ENCODE measurements at places on chromosomes 2 and 18.

GRCh38 chr18:38362286-38362792 is 796.7 kb upstream of the CELF4 start:
- no peak for DNase-seq

- no peak for DNase-seq
Measured at GRCh38 chr2:7625392-7626138, 708.4 kb downstream of the RNF144A start.

DNA sequence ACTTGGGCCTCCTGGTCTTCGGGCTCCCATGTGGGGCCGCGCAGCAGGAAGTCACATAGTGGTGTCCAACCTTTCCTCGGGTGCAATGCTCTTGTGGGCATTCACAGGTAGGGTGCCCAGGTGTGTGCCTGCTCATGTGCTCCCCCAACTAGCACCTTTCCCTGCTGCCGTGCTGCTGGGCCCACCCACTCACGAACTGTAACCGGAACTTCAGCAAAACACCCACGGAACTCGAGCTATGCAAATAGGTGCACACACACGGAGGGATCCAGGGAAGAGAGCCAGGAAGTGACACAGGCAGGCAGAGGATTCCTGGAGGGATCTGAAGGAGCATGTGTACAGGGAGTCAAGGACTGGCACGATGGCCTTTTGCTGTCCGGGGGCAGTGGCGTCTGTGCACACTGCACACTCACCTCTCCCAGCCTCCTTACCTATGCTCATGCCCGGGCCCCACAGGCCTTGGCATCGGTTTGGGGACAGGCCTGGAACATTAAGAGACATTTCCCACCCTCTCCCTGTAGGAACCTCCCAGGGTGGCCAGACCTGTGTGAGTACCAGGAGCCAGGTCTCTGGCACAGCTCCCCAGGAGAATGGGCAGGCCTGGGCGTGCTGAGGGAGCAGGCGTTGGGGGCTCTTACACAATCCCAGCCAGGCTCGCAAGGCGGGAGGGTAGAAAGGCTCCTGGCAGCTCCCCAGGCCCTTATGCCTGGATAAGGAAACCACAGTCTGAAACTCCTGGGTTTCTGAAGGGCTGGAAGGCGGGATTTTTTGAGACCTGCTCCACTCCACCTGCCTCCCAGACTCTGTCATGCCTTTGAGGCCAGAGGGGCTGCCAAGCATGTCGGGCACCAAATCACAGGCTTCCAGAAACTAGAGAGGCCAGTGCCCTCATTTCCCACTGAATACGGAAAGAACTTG is 6.6 kb upstream of the PTMA start:
- DNase-seq: no peak

- no peak for DNase-seq
Measured at GRCh38 chr2:155384555-155385123, 686.1 kb downstream of the KCNJ3 start.

GRCh38 chr18:29003194-29003593 is 826.3 kb upstream of the CDH2 start:
- DNase-seq: no peak

DNA sequence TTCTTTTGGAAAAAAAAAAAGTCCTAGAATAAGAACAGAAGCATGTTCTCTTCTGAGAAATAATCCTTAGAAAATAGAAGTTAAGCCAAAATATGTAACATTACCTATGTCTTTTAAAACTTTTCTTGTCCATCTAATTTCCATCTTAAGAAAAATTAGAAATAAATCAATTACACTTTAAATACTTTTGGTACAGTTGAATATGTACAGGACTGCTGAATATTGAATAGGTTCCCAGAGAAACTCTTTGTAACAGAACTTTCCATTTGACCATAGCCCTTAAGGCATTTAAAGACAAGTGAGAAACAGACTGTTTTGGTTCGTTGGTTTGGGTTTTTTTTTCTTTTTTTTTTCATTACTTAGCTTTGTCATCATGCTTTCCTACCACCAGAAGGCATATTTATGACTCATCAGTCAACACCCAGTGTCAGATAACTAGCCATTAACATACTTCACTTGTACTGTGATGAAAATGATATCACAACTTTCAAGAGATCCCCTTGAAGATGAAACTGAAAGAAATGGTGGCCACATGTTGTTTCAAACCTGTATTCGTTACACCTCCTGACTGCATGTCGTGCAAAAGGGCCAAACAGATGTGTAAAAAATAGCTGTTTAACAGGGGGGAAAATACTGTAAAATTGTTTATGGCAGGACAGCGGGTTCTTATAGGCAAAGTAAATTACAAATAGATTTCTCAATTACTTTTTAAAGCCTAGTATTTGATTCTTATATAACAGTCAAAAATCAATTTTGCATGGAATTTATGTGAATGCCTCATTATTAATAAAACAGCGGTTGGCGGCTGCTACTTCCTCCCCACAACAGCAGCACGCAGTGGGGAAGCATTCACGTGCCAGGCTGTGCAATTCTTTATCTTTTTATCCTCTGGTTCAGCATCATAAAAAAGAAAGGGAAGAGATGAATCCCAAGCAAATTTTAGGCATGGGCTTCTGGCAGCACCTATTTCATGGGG is 280.7 kb upstream of the HNRNPA3 start:
- peak; percentile 1 for DNase-seq

- no peak for DNase-seq
Measured at GRCh38 chr18:46373791-46374190, 269.6 kb downstream of the HAUS1 start.

GRCh38 chr2:84924173-84925106 is 19.0 kb downstream of the TMSB10 start:
- no peak for DNase-seq

DNA sequence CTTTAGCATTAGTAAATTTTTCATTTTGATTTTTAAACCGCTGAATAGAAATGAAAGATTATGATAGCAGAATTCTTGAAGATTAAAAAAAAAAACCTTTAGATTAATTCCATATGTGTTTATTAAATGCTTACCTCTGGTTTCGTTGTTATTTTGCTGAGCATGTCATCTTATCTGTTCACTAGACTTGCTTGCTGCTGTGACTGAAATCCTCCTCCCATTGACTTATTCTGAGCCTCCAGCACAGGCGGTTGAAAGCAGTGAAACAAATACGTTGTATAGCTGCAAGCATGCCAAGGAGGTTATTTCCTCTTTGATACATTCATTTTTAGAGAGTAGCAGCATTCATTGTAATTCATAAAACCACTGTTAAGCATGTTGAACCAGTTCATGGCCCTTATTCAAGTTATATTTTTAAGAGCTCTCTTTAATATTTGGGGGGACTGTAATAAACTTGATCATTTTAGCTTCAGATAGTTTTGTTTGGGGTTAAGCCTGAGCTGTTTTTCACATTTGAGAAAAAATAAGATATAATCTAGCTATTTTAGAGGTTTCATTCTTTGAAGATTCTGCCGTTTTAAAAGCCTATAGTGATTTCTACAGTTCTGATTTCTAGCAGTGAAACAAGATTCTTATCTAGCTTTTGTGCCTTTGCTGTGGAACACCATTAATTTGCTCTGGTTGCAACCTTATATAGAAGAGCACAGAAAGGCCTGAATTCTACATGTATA is at the start of gene HTR2B:
TSS of gene HTR2B (minus strand) at position 205 of the 731 bp plus-strand sequence. CDS start 1,278 bp downstream, outside the sequence.
- no peak for DNase-seq

DNA sequence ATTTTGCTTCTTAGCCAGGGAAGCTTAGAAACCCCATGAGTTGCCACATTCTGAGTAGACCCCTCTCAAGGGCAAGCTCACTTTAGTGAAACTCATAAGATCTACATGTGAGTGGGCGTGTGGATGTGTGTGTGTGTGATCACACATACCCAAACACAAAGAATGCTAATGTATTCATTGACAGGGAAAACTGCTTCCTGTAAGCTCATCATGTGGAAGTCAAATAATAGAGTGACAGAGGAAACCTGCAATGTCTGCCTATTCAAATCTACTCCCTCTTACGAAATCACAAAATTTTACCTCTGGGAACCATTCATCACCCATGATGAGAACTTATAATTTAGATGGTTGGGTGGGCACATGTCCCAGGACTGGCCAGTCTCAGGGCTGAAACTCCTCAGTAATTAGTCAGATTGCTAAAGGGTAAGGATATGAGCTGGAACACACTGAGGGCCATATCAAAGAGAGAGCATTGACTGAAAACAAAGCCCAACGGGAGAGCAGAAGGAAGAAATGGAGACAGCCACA is 94.5 kb upstream of the CCDC150 start:
- DNase-seq: no peak

DNA sequence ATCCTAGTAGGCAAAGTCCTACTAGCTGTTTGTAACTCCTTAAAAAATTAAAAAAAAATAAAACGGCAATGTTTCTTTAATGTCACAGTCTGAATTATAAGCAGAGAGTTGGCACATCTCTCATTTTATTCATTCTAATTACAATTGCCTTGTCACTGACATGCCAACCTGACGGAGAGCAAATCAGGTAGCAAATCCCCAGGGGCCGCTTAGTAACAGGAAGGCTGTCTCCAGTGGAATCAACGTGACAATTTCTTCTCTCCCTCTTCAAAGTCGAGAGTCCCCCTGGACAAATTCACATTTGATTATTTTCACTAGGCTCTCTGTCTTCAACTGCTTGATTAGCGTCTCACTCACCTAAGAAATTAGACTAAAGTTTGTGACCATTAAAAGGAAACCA is 1598.9 kb upstream of the PIK3C3 start:
- no peak for DNase-seq

- DNase-seq: no peak
Measured at GRCh38 chr2:25145803-25146202, 22.6 kb downstream of the POMC start.

DNA sequence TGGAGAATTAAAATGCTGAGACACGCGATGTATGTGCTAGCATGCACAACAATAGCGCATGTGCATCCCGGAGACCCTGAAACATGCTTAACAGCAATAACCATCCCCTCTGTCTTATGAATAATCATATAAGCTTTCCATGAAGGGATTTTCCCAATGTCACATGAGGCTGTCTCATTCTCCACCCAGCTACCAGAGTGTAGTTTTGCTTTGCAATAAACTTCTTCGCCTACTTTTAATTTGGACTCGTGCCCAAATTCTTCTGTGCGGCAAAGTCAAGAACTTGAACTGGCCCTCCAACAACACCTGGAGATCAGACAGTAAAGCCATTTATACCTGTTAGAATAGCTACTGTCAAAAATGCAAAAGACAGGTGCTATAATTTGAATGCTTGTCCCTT is 15.5 kb downstream of the LYG1 start:
- DNase-seq: no peak

GRCh38 chr2:22055784-22056620 is 932.2 kb downstream of the TDRD15 start:
- DNase-seq: no peak

- DNase-seq: no peak
Measured at GRCh38 chr2:129224486-129224885, 755.0 kb upstream of the RAB6C start.

GRCh38 chr2:215606219-215606618 is 170.4 kb upstream of the FN1 start:
- no peak for DNase-seq

- no peak for DNase-seq
Measured at GRCh38 chr18:59423259-59423658, 64.2 kb upstream of the LMAN1 start.

DNA sequence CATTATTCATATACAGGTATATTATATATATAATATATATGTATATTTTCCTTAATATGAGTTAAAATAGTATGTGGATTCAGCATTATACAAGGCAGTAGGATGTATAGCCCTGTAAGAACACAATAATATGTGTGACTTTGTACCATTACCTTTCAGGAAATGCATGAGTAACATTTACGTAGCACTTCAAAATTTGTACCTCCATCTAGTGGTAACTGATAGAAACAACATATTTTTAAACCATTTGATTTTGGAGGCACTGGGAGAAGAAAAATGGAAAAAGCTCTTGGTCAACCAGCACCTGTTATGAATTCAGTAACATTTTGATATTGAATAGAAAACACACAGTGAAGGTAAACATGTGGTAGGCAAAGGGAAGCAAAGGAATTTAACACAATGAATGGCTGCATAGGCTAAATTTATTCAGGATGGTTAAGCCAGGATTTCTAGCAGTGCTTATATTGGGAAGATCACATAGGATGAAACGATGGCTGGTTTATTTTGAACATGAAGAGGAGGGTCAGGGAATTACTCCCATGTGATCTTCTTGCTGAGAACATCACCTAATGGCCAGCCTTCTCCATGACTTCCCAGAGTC is 565.5 kb downstream of the CCDC85A start:
- no peak for DNase-seq

GRCh38 chr2:211756266-211756665 is 782.3 kb downstream of the ERBB4 start:
- no peak for DNase-seq

GRCh38 chr2:134934641-134935040 is 16.0 kb downstream of the CCNT2 start:
- no peak for DNase-seq

DNA sequence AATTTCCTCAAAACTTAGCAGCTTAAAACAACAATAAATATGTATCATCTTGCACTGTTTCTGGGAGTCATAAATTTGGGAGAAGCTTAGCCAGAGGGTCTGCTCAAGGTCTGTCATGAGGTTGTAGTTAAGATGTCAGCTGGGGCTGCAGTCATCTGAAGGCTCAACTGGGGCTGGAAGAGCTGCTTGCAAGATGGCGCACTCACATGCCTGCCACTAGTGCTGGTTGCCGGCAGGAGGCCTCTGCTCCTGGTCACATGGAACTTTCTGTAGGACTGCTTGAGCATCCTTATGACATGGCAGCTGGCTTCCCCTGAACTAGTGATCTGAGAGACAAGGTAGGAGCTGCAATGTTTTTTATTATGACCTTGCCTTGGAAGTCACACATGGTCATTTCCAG is 215.5 kb upstream of the HAAO start:
- no peak for DNase-seq

DNA sequence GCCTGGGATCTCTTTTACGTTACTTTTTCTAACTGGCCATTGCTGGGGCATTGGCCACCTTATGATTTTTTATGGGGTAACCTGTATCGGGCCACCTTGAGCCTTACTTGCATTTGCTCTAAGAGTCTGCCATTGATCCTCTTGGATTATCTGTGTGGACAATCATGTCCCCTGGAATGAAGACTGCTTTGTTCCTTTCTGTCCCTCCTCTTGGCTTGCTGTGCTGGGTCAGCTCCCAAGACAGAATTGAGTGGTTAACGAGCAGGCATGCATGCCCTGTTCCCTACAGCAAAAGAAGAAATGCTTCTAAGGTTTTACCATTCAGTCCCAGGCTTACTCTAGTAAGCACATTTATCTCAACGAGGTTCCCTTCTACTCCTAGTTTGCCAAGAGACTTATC is 46.3 kb downstream of the MAL start:
- no peak for DNase-seq

DNA sequence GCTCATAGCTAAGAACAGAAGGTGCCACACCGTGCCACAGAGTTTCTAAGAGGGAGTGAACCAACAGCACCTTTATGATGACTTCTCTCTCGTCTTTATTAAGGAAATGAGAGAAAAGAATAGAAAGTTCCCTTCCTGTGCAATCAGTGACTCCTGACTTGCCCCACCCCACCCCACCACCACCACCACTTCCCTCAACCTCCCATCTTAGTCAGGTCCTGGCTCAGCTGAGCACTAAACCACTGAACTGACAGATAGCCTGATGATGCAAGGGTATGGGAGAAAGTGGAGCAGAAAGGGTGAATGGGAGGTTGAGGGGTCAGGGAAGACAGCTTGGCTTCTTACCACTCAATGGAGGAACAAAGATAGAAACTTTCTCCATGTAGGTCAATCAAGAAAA is 75.2 kb upstream of the RMDN2 start:
- no peak for DNase-seq

GRCh38 chr2:84807063-84807485 is 73.8 kb downstream of the TRABD2A start:
- DNase-seq: no peak

All from activated CD8-positive, alpha-beta memory T cell treated with anti-CD3 and anti-CD28 coated beads for 4 hours (primary cell).